ENCODE measurements at places on chromosomes 13 and 19.
A peak's percentile ranks its signal among the peaks of the same experiment; 100 is the strongest.

DNA sequence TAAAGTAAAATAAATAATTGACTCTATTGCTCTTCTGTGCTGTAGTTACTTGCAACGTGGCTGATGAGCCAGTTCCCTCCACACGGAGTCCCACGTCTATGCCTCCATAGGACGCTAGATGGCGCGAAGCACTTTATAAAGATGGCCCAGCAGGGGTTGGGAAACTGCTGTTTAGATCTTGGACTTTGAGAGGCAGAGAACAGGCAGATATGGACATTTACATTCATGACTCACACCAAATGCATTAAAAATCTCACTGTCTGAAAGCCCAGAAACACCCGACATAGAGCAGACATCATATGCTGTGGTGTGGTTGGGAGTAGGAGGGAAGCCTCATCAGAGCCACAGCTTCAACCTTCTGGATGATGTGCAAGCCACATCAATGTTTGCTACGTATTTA, 643.1 kb upstream of the ARGLU1 start:
- peak; percentile 81 for DNase-seq

DNA sequence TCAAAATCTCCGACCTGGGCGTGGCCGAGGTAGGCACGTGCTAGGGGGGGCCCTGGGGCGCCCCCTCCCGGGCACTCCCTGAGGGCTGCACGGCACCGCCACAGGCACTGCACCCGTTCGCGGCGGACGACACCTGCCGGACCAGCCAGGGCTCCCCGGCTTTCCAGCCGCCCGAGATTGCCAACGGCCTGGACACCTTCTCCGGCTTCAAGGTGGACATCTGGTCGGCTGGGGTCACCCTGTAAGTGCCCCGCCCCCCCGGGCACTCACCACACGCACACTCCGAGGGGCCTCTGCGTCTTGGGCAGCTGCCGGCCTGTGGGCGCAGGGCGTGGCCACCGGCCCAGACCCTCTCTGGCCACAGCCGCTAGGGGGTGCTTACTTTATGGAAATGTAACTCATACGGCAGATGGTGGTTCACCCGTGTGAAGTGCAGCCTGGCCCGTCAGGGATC, 14.9 kb downstream of the STK11 start:
- no peak for DNase-seq

DNA sequence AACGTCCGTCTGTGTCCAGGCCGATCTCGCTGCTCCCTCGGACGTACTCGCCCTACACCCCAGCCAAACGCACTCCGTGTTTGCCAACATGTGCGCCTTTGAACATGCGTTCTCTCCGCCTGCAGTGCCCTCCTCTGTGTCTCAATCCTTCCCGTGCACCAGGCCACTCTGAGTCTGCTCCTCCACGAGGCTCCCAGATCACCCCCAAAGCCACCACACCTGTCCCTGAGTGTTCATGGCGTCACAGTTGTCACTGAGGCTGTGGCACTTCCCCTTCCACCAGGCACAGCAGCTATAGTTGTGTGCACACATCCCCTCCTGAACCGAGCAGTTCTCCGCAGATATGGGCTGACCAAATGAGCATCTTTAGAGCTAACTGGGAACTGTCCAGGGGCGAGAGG, 35.6 kb downstream of the RASA3 start:
- DNase-seq = no peak

DNA sequence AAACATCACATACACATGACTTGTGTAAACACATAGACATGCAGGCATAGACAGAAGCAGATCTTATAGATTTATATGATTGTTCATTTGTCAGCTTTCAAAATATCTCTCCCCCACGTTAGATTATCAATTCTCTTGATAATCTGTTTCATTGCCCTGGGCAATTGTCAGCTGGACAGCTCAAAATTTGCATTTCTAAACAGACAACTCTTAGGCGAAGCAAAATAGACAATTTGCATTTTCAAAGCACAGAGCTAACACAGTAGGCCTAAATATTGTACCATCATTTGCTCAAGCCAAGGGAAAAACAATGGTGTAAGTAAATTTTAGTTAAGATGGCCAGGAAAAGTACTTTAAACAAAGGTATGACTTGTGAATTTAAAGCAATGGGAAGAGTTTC, 24.0 kb upstream of the KBTBD6 start:
- no peak for DNase-seq

- DNase-seq = no peak
Measured at GRCh38 chr13:106690779-106691178, 122.8 kb upstream of the ARGLU1 start.

DNA sequence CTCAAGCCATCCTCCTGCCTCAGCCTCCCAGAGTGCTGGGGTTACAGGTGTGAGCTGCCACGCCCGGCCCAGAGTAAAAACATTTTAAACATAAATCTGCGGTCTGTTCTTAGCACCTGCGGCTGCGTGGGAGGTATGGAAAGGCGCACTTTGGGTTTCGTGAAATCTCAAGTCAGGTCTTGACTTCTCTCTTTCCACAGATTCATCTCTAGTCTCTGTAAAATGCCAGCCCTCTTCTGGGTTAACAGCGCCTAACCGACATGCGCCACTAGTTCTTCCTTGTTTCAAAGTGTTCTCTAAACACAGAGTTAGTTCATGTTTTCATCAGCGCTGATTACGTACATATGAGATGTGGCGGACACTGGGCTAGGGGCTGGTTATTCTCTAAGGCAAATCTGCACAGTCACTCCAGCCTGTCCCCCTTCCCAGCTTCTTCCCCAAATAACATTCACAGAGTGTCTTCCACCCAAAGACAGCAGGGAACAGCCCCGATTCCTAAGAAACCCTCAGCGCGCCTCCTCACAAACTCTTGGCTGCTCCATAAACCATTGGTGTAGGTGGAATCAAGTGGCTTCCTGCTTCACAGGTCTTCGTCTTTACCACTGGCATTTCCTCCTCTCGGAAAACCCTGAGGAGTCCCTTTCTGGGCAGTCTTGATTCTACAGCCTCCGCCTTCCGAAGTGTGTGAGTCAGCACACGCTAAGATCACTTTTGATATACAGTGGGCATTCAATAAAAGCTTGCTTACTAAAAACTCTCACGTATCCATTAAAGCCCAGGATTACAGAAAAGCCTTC, 1.4 kb downstream of the PARP4 start:
- peak; percentile 66 for DNase-seq

DNA sequence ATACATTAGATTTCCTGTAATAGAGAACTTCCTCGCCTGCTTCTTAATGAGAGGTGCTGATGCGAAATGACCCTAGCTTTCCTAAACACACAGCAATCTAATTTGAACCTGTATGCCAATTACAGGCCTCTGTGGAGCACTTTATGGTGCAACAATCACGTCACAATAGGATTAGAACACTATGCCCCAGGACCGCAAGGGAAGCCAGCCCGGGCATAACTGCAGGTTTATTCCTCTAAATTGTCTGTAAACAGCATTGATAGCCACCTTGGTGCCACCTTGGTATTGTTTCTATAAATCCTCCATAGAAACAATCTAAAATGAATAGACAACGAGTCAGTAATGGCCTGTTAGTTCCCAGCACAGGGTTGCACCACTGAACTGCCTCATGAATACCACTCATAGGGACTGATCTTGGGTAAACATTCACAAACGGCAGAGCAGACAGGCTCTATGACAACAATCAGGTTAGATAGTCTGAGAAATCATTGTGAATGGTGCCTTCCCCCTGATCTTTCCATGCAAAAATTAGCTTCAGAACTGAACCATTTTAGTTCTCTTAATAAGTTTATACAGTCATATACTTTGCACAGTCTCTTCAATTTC, 182.5 kb upstream of the OBI1 start:
- DNase-seq = no peak

DNA sequence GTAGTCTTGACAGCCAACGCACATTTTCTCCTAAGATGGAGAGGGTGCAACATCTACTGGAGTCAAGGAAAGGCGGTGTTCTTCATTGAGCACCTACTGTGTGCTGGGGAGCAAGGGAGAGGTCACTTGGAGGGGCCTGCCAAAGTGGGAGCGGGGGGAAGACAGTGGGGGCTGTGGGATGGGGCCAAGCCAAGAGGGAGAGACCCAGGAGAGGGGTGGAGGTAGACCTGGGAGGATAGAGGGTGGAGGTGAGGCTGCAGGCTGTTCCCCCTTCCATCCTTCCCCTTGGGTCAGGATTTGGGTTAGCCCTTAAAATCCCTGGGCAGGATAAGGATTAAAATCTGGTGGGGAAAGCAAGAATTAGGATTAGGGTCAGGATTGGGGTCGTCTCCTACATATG, 1.7 kb upstream of the PLPP2 start:
- DNase-seq = no peak

- no peak for DNase-seq
Measured at GRCh38 chr13:102617697-102618350, 21.0 kb downstream of the TPP2 start.

- DNase-seq = no peak
Measured at GRCh38 chr13:24279327-24280110, 29.9 kb upstream of the C1QTNF9 start.

DNA sequence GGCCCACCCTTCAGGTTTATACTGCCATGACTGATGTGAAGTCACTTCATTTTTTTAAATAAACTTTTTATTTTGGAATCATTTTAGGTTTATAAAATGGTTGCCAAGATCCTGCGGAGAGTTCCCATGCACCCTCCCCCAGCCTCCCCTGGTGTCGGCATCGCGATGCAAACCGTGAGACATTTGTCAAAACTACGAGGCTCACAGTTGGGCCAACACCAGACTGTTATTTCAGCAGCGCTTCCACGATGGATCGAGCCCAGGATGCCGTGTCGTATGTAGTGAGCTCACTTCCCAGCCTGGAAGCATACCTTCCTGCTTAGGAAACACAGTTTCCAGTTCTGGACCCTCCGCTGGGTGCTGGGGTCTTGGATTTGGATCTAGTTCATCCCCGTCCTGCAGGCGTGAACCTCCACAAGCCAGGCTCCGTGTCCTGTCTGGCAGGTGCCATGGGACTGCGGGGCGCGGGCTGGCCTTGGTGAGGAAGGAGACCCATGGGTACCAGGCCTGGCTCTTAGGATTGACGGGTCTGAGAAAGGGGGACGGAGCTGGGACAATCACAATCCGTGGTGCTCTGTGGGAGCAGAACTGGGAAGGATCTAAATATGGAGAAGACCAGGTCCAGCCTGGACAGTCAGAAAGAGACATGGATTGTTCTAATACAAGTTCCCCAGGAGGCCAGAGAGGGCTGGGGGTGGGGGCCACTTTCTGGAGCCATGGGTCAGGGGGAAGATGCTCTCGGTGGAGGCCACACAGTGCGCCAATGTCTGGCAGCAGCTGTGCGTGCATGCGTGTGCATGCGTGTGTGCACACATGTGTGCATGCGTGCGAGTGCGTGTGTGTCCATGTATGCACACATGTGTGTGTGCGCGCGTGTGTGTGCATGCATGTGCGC, 2.4 kb upstream of the SBK2 start:
- no peak for DNase-seq

DNA sequence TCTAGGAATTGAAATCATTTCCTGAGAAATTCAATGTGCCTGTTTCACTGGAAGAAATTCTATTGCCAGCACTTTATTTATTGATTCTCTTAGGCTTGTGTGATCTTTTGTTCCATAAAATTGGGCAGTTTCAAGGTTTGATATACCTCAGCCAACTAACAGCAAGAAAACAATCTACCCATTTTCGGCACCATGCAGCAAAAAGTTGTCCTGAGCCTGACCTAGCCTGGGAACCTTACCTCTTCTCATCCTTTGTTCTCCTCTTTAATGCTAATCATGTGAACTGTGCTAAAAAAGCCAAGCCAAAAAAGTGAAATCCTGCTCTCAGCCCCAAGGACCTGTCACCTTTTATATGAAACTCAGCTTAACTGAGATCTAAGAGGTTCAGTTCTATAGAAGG, 477.3 kb downstream of the SUCLA2 start:
- DNase-seq = no peak

GRCh38 chr19:55640043-55640576, 692 bp upstream of the ZNF580 start:
- no peak for DNase-seq

- DNase-seq = peak; percentile 42
Measured at GRCh38 chr19:28878862-28879566, 333.9 kb downstream of the UQCRFS1 start.

- DNase-seq = peak; percentile 60
Measured at GRCh38 chr19:12611361-12611699, 610 bp downstream of the ZNF791 start.

DNA sequence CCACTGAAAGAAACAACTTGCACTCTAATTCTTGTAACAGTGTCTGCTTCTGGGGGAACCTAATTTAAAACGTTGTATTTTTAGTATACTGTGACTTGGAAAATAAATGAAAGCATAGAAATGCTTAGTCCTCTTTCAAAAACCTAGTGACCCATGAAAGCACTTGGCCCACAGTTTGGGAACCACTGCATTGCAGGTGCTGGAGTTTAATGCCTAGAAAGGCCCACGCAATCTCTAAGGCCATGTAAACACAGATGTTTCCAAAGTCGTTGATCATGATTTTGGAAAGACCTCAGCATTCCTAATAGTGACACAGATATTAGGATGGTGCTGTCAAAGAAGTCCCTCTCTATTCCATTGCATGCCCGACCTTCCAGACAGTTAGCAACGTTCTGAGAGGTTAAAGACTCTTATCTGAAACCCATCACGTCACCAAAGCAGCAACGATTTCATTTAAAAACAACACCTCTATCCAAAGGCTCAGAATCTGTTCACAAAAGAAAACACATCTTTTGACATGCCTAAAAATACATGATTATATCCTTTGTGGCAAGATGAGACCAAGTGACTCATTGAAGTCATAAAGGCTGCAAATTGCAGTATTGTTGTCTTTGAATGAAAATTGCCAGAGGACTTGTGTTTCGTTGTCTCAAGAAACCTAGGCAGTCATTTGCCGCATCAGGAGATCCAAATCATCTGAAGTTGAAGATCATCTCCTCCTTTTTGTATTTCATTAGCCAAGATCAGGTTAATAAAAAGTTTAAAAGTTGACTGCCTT, 328.0 kb upstream of the ZNF507 start:
- DNase-seq = no peak

GRCh38 chr19:47608969-47609905, at the start of gene BICRA:
TSS of gene BICRA (plus strand) at chr19:47609134. CDS start at chr19:47673575, 64,441 bp downstream.
- DNase-seq = no peak

DNA sequence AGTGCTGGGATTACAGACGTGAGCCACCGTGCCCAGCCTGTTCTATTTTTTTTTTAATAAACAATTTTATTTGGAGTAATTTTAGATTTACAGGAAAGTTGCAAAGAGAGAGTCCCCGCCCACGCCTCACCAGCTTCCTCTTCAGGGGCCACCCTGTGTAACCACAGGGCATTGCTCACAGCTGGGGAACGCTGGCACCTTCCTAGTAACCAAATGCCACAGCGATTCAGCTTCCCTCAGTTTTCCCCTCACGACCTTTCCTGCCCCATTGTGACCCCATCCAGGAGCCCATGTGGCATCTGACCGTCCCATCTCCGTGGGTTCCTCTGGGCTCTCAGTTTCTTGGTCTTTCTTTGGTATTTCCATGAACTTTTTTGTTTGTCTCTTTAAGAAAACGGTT, 83.9 kb downstream of the GNG7 start:
- DNase-seq = no peak
